ENCODE measurements at places on chromosomes 5 and 9.

- no peak for DNase-seq
Observed at GRCh38 chr5:102797322-102797884, 42.3 kb downstream of the PAM start.

GRCh38 chr9:6106711-6107339 is 91.4 kb upstream of the RANBP6 start:
- no peak for DNase-seq

- peak; percentile 95 for DNase-seq
Observed at GRCh38 chr9:134455934-134456755, 129.9 kb downstream of the RXRA start.

DNA sequence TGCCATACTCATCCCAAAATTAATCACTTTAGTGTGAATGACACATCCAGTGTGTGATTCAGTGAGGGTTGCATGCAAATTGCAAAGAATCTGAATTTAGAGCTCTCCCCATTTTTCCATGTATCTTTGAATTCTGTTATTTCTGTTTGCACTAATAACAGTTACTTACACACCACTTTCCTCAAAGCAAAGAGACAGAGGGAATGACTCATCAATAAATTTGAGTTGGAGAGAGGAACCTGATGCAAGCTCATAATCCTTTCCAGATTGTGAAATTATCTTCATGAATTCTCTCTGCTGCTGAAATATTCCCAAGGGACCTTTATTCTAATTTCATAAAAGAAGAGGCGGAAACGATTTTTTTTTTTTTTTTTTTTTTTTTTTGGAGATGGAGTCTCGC is 204.8 kb downstream of the CDH9 start:
- no peak for DNase-seq

GRCh38 chr9:129946246-129946995 is 96.6 kb downstream of the FNBP1 start:
- no peak for DNase-seq

GRCh38 chr5:177478711-177479646 is 5.5 kb upstream of the DBN1 start:
- peak; percentile 79 for DNase-seq

GRCh38 chr9:108696156-108696555 is 159.6 kb downstream of the ACTL7B start:
- no peak for DNase-seq

DNA sequence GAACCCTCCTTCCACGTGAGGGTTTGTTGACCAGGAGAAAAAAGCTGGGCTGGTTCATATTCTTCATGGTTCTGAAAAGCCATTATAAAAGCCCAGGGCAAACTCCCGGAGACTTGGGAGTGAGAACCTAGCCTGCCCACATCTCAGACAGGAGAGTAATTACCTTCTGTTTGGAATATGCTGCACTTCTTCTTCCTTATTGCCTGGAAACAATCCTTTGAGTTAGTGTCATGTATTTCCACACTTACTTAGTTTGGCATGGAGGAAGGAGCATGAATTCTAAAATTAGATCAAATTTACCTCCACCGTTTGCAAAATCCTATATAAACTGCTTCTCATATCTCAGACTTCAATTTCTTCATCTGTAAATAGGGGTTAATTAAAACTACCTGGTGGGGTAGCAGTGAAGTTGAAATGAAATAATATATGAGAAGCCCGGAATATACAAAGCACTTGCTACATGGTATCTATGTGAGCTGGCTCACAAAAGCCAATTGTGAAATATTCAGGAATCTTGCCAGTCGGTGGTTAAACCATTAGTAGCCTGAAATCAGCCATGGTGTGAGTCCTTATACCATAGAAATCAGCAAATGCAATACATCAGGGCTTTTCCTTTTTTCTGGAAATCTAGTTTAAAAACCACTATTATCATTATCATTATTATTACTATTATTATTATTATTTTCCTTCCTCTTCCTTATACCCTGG is 140.0 kb upstream of the RAD23B start:
- no peak for DNase-seq

DNA sequence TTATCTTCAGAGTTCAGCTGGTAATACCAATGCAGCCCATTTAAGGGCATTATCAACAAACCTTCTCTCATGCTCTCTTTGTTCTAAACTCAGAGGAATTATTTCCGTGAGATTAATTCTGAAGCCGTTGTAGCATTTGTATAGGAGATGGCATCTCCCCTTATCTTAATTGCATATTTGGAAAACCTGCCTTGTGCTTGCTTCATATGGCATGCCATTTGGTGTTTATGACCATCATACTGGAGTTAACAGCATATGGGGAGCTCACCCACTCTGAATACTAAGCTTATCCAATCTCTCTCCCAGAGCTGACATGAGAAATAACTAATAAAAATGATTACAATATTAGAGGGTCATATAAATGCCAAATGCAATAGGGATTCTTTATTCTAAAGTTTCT is 243.2 kb downstream of the BRINP1 start:
- no peak for DNase-seq

- DNase-seq = no peak
Observed at GRCh38 chr9:123743737-123744136, 186.2 kb downstream of the DENND1A start.

DNA sequence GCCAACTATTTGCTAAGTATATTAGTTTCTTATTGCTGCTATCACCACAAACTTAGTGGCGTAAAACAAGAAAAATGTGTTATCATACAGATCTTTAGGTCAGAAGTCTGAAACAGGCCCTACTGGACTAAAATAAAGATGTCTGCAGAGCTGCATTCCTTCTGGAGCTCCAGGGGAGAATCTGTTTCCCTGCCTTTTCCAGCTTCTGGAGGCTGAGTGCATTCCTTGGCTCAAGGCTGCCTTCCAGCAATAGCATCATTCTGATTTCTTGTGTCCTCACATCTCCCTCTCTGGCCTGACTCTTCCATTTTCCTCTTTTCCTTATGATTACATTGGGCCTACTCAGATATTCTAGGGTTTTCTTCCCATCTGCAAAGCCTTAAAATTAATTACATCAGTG is 15.9 kb downstream of the MAN2A1 start:
- DNase-seq = peak; percentile 77

- no peak for DNase-seq
Observed at GRCh38 chr5:60649288-60649917, 50.6 kb downstream of the DEPDC1B start.

DNA sequence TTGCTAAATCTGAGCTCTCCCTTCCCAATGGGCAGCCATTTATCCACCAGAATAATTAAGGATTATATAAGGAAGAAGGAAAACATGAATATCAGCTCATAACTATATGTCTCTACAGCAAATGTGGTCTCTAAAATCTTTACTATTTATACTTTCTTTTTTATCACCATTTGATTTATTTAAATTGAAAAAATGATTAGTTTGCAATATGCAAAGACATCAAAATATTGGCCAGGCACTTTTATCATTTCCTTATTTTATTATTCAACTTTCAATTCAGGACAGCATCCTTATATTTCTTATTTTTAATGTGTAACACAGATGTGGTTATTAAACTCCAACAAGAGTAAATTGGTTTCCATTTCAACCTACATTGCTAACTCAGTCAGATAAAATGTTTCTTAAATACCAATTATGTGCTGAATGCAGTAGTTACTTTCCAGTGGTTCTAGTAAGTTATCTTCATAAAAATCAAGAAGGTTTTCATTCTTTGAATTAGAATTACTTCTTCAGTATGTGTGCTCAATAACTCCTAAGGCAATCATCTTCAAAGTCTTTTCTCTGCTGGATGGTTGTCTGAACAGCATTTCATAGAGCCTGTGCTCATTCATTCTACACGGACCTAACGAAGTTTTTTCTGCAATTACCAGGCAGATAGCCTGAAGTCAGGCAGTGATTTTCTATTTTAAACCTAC is 1148.0 kb downstream of the CDH12 start:
- DNase-seq = no peak

DNA sequence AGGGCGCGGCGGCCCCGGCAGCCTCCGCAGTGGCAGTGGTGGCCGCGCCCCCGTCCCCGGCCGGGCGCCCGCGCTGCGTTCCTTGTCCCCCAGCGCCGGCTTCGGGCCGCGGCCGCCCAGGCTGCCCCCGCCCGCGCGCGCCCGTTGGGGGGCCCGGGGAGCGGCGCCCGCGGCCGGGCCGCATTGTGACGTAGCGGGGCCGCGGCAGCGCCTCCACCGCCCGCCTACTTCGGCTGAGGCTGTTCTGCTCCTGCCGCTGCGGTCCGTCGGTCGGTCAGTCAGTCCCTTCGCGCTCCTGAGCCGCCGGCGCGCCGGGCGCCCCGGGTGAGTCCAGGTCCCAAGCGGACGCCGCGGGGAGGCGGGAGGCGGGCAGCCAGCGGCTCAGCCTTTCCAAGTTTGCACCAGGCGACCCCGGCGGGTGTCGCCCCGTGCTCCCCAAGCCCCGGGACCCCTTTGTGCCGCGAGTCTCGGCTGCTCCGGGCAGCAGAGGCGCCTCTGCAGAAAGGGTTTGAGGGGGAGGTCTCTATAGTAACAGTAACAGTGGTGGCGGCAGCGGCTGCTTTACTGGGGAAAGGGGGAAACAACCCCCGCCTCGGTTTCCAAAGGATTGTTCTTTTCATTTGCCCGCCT is at the start of gene SNCAIP:
TSS of gene SNCAIP (plus strand) at position 277 of the 630 bp plus-strand sequence. CDS start 78,898 bp downstream, outside the sequence.
- DNase-seq = peak; percentile 74

GRCh38 chr9:122819326-122819725 is 9.1 kb downstream of the PDCL start:
- DNase-seq = no peak

DNA sequence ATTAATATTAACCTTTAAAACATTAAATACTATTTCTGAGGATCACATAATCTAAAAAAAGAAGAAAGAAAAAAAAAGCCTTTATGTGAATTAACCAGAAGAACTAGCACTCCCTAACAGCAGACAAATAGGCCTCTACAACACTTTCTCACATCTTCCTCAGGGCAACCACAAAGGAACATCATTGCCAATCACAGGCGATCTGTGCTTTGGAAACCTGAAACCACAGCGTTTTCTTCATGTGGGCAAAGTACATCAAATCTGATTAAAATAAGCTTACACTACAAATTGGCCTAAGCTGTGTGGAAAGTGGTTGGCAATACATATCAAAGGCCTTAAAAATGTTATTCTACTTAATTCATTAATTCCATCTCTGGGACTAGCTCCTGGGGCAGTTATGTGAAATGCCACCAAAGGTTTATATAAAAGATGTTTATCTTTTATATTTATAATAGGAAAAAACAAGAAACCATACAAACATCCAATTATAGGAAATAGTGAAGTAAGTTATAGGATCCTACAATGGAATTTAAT is 184.8 kb upstream of the TBCA start:
- DNase-seq = no peak

- no peak for DNase-seq
Observed at GRCh38 chr5:76495870-76496269, 92.8 kb downstream of the IQGAP2 start.

DNA sequence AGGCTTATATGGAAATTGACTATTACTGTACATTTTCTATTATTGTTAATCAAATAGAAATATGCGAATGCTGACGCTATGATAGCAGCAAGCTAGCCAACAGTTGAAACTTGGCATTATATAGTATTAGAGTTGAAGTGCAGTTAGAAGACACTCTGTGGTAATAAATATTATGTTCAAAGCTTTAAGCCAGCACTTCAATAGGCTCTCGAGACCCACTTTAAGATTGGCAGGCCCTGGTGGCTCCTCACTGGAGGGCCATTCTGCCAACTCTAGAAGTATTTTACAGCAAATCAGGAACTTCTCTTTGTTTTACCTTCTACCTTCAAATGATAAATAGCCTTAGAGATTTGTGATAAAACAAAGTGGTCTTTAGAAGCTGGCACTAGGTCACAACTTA is 2029.0 kb upstream of the WWC1 start:
- no peak for DNase-seq

DNA sequence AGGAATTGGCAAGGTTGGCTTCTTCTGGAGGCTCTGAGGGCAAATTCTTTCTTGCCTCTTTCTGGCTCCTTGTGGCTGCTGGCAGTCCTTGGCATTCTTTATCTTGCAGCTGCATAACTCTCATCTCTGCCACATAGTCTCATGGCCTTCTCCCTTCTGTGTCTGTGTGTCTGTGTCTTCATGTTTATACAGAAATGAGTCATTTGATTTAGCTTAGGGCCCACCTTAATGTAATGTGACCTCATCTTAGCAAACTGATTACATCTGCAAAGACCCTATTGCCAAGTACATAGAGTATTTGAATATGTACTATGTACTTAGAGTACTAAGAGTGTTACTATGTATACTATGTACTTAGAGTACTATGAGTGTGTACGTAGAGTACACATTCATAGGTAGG is 122.5 kb downstream of the RFK start:
- no peak for DNase-seq

DNA sequence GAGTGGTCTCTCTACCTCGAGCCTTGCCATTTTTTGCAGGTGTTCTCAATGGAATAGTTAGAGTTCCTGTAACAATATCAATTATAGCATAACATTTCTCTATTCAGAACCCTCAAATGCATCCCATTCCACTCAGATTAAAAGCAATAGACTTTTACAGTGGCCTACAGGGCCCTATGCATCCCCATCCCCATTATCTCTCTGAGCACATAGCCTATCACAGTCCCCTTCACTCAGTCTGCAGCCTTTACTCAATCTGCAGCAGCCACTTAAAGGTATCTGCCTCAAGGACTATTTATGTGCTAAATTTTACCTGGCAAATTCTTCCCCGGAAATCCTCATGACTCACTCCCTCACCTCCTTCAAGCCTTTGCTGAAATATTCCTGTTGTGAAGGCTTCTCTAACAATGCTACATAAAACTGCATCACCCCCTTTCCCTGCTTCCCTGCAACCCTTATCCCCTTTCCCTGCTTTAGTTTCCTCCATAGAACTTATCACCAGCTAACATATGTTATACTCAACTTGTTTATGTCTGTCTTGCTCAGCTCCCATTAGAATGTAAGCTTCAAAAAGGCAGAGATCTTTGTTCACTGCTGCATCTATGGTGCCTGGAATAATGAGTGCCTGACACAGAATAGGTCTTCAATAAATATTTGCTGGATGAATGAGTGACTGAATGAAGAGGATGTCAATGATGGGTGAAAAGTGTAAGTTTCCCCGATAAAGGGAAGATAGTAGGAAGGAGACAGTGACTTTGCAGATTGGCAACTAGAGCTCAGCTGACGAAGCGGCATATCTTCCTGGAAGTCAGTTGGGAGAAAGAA is 54.1 kb upstream of the ZNF366 start:
- DNase-seq = no peak

DNA sequence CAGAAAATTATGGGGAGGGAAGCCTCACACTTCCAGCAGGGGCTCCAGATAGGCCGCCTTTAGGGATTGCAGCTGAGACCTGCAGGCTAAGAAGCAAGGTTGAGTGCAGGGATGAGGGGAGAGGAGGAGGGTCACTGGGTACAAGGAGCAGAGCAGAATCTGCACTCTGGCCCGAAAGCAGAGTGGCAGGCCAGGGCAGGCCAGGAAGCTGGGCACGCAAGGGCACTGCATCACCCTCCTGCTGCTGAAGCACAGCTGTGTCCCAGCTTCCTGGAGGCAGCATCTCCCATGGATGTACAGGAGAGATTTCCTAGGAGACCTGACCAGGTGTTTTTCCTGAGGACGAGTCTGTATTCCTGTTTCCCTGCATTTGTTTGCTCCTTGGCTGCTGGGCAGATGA is 92.1 kb downstream of the SYK start:
- no peak for DNase-seq

GRCh38 chr5:122858451-122858850 is 13.0 kb downstream of the SNX24 start:
- no peak for DNase-seq

Measured in femur (tissue), 1 donor.